ENCODE measurements at places on chromosomes 13 and 19. TPM values are rescaled to one million over a fixed set of nuclear protein-coding genes. Genes with fewer than 3 reads are reported as not detected.

CEACAM4 gene
- not detected for polyA plus RNA-seq

PEG3 gene
- not detected for polyA plus RNA-seq

FCER2 gene
- not detected for polyA plus RNA-seq

UGGT2 gene
- 35.3 TPM for polyA plus RNA-seq

ADAMTS10 gene
- 143 TPM for polyA plus RNA-seq

ZDHHC20 gene
- 42.7 TPM for polyA plus RNA-seq

MEIOSIN gene
- polyA plus RNA-seq = not detected

ZSWIM4 gene
- 4.7 TPM for polyA plus RNA-seq

ZNF57 gene
- polyA plus RNA-seq = 3.0 TPM

UBE2L5 gene
- not detected for polyA plus RNA-seq

DNAJC15 gene
- 0.40 TPM for polyA plus RNA-seq

KCNC3 gene
- 1.1 TPM for polyA plus RNA-seq

ZNF681 gene
- 3.6 TPM for polyA plus RNA-seq

ZNF234 gene
- 14.2 TPM for polyA plus RNA-seq

PNMA8C gene
- 16.1 TPM for polyA plus RNA-seq

ZNF667 gene
- polyA plus RNA-seq = 17.4 TPM

FGF22 gene
- polyA plus RNA-seq = not detected

ZNF653 gene
- 16.5 TPM for polyA plus RNA-seq

KLK6 gene
- polyA plus RNA-seq = not detected

CERS1 gene
- 21.7 TPM for polyA plus RNA-seq

VMAC gene
- polyA plus RNA-seq = 9.1 TPM

PSG2 gene
- polyA plus RNA-seq = not detected

SOX1 gene
- polyA plus RNA-seq = 18.5 TPM

PCP2 gene
- not detected for polyA plus RNA-seq

NLRP11 gene
- polyA plus RNA-seq = not detected

LYPD5 gene
- not detected for polyA plus RNA-seq

PCDH17 gene
- polyA plus RNA-seq = 6.5 TPM

CEACAM8 gene
- not detected for polyA plus RNA-seq

IRGC gene
- 0.51 TPM for polyA plus RNA-seq

LGALS7 gene
- polyA plus RNA-seq = not detected

LMTK3 gene
- polyA plus RNA-seq = 8.1 TPM

FBXO27 gene
- polyA plus RNA-seq = 2.7 TPM

ZNF709 gene
- polyA plus RNA-seq = 16.1 TPM

SULT2A1 gene
- polyA plus RNA-seq = not detected

CRB3 gene
- 0.43 TPM for polyA plus RNA-seq

CEACAM3 gene
- not detected for polyA plus RNA-seq

AMER2 gene
- polyA plus RNA-seq = 33.2 TPM

CYP2A7 gene
- not detected for polyA plus RNA-seq

RNF225 gene
- not detected for polyA plus RNA-seq

ARHGAP45 gene
- polyA plus RNA-seq = 2.8 TPM

SYNGR4 gene
- not detected for polyA plus RNA-seq

F7 gene
- 0.32 TPM for polyA plus RNA-seq

ZNF808 gene
- polyA plus RNA-seq = 13.4 TPM

CCNE1 gene
- polyA plus RNA-seq = 3.4 TPM

TUBA3C gene
- polyA plus RNA-seq = not detected

F2RL3 gene
- polyA plus RNA-seq = not detected

CCDC169 gene
- polyA plus RNA-seq = 6.9 TPM

ZIM2 gene
- polyA plus RNA-seq = not detected

CYP2S1 gene
- polyA plus RNA-seq = not detected
